Activated T-helper 1 cell treated with anti-CD3 and anti-CD28 coated beads, Interleukin-12 subunit alpha, Interleukin-12 subunit beta, Interleukin-2, Interleukin-4 antibody, amounts not matched to agents 30 ng/mL and 10 ng/mL and 1 ng/mL, durations not matched to agents 14 hours and 24 hours and 36 hours (primary cell): ENCODE measurements at places on chromosomes 12 and 14. TPM values are rescaled to one million over a fixed set of nuclear protein-coding genes. Genes with fewer than 3 reads are reported as not detected.

The FERMT2 gene
- 1.3 and 2.1 TPM in 2 replicates for total RNA-seq

The EPYC gene
- not detected in 2 replicates for total RNA-seq

The RNU6-8 gene
- total RNA-seq: not detected in 2 replicates

The ZFYVE26 gene
- total RNA-seq: 15.2 and 20.0 TPM in 2 replicates

The CAPZA3 gene
- not detected in 2 replicates for total RNA-seq

The KRT2 gene
- not detected in 2 replicates for total RNA-seq

The GPR65 gene
- 8.0 and 8.2 TPM in 2 replicates for total RNA-seq

The JDP2 gene
- total RNA-seq: 1.8 and 2.0 TPM in 2 replicates

The TOGARAM1 gene
- total RNA-seq: 9.3 TPM in 2 replicates

- H3K27ac ChIP-seq: no peak overlapping the region
- no peaks in the 10 kb centered on the region for H3K36me3 ChIP-seq
- no peak for DNase-seq
Measured at GRCh38 chr12:69417741-69418167, 52.4 kb upstream of the FRS2 start.

- no peaks in the 10 kb centered on the region for H3K36me3 ChIP-seq
- no peak overlapping the region for H3K4me3 ChIP-seq
- H3K27ac ChIP-seq: no peak overlapping the region
- H3K27me3 ChIP-seq: no peaks in the 10 kb centered on the region
- no peak for DNase-seq
Measured at GRCh38 chr12:20778969-20779368, 31.5 kb upstream of the SLCO1B3 start.

DNA sequence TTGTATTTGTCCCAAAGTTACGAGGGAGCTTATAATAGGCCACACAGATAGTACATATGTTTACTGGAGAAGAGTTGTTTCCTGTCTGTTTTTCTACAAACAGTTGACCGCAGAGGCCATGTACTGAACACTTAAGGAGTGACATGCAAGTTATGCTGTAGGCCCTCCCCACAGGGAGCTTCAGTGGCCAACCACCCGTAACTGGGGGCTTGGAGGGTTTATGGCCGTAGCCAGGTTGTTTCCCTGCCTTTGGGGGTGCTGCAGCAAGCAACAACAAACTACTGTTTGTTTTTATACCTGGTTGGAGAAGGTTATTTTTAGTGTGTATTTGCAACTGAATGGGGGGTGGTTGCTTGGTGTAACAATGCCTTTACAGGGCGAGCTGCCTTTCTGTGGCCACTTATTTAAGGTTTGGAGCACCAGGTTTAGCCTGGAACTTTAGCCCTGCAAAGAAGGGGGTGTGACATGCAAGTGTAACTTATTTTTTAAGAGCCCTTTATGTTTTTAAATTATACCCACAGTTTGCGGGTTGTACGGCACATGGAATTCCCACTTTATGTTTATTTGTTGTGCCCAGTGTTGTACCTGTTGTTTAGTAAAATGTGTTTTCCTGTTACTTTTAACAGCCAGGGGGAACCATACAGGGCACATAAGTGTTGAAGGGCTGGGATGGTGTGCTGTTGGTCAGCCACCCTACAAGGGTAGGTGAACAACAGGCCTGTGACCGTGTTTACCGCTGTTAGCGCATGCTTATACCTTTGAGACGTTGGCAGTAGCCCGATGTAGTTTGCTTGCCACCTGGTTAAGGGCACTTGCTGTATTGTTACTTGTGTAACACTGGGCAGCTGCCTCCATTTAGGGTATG lies 29.9 kb upstream of the G2E3 start:
- DNase-seq: no peak
- H3K4me3 ChIP-seq: no peak overlapping the region
- H3K4me1 ChIP-seq: no peaks in the 10 kb centered on the region
- no peak overlapping the region for H3K27ac ChIP-seq
- no peaks in the 10 kb centered on the region for H3K27me3 ChIP-seq
- H3K36me3 ChIP-seq: no peaks in the 10 kb centered on the region

DNA sequence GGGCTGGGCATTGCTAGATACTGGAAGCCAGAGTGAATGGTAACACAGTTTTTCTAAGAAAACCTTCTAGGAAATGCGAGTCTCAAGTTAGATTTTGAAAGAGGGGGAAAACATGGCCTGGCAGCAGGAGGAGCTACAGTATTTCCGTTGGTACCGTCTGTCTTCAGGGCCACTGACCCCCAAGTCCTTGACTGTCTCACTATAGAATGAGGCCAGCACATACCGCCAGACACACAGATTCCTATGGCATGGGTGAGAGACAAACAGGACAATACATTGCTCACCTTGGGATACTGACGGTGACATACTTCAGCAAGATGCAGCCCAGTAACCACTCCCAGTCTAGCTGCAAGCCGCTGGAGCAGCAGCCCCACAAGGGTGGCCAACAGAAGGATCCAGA lies 21.7 kb downstream of the SLC11A2 start:
- DNase-seq: no peak
- no peak overlapping the region for H3K27ac ChIP-seq
- peaks cover 32% of the 10 kb centered on the region for H3K36me3 ChIP-seq
- no peak overlapping the region for H3K4me3 ChIP-seq

DNA sequence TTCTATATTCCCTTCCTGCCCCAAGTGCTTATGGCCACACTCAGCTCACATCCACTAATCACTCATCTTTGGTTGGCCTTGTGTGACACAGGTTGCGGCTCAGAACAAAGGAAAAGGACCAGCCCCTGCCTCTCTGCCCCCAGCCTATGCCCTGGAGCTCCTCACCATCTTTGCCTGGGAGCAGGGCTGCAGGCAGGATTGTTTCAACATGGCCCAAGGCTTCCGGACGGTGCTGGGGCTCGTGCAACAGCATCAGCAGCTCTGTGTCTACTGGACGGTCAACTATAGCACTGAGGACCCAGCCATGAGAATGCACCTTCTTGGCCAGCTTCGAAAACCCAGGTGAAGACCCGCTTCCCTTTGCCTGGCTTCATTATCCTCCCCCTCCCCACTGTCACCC lies 15.8 kb upstream of the OAS2 start:
- H3K36me3 ChIP-seq: peaks cover 63% of the 10 kb centered on the region
- H3K4me1 ChIP-seq: peaks cover 35% of the 10 kb centered on the region

DNA sequence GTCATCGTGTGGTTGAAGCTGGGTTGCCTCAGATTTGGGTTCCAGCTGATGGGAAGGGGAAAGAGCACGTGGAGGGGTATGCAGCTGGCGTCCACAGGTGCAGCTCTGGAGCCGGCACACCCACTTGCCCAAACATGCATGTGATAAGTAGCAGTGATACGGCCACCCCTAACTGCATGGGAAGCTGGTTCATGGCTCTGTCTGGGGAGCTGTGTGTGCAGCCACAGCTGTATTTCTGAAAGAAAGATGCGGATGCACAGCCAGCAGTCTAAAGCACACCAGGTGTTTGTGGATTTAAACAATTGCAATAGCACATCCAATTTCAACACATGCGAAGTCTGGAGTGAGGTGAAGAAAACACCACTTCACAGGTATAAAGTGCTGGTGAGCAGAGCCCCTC lies 181.4 kb downstream of the EFCAB11 start:
- H3K36me3 ChIP-seq: no peaks in the 10 kb centered on the region
- no peak overlapping the region for H3K27ac ChIP-seq
- peaks cover 17% of the 10 kb centered on the region for H3K4me1 ChIP-seq
- DNase-seq: no peak

DNA sequence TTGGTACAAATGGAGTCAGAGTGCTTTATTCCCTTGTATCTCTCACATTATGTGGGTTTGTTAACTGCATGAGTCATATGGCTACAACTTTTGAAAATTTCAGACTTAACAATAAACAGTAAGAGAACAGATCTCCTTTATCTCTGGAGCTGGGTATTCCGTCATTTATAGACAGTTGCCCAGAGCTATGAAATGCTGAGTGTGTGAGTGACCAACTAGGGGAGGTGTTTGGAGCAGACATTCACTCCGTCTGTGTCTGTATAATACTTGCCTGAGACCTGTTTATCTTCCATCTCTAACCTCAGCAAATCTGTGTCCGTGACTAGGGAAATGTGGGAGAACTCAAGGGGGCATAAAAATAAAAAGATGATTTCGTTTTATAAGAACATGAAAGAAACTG lies 279.9 kb upstream of the FAR2 start:
- H3K36me3 ChIP-seq: no peaks in the 10 kb centered on the region
- no peak for DNase-seq
- no peak overlapping the region for H3K27ac ChIP-seq
- no peaks in the 10 kb centered on the region for H3K4me1 ChIP-seq
- H3K27me3 ChIP-seq: no peaks in the 10 kb centered on the region

DNA sequence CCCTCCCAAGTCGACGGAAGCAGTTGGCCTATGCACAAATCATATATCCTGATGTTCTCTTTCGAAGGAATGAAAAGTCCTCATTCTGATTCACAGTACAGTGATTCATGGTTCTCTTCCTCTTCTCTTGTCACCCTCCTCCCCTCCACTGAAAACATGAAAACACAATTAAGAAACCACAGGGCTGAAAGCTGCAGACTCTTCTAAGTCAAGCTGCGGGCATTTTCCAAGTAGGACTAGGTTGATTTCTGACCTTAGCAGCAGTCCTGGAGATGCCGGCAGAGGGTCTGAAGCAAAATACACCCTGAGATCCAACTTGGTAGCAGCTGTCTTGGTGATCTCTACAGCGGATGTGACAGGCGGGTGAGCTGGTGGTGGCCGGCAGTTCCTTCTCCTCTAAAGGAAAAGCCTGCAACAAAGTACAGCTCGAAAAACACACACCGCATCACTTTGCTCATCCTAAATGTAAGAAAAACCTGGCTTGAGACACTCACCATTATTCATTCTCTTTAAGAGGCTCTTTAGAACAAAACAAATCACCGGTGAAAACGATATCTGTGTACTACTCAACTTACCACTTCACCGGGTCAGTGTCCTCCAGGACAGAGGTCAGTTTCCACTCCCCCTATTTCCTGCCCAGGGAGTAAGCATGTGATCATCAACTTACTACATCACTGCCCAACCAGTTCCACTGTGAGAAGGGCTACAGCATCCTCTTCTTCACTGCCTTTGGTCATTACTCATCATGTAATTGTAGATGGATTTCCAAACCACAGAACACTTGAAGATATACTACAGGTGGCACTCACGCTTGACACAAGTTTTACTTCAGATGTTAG lies 6.0 kb downstream of the TMCC3 start:
- H3K4me3 ChIP-seq: peak overlapping the region; percentile 63
- H3K36me3 ChIP-seq: peaks cover 2% of the 10 kb centered on the region
- peaks cover 68% of the 10 kb centered on the region for H3K27me3 ChIP-seq
- DNase-seq: no peak

- no peak overlapping the region for H3K4me3 ChIP-seq
- no peaks in the 10 kb centered on the region for H3K27me3 ChIP-seq
- H3K4me1 ChIP-seq: no peaks in the 10 kb centered on the region
- no peak for DNase-seq
- H3K27ac ChIP-seq: no peak overlapping the region
- H3K36me3 ChIP-seq: peaks cover 4% of the 10 kb centered on the region
Measured at GRCh38 chr12:109065154-109065852, 12.9 kb downstream of the USP30 start.

GRCh38 chr14:32559048-32559447 lies 229.9 kb downstream of the AKAP6 start:
- H3K27ac ChIP-seq: no peak overlapping the region
- peaks cover 5% of the 10 kb centered on the region for H3K4me1 ChIP-seq
- H3K4me3 ChIP-seq: no peak overlapping the region
- no peak for DNase-seq
- peaks cover 2% of the 10 kb centered on the region for H3K27me3 ChIP-seq

DNA sequence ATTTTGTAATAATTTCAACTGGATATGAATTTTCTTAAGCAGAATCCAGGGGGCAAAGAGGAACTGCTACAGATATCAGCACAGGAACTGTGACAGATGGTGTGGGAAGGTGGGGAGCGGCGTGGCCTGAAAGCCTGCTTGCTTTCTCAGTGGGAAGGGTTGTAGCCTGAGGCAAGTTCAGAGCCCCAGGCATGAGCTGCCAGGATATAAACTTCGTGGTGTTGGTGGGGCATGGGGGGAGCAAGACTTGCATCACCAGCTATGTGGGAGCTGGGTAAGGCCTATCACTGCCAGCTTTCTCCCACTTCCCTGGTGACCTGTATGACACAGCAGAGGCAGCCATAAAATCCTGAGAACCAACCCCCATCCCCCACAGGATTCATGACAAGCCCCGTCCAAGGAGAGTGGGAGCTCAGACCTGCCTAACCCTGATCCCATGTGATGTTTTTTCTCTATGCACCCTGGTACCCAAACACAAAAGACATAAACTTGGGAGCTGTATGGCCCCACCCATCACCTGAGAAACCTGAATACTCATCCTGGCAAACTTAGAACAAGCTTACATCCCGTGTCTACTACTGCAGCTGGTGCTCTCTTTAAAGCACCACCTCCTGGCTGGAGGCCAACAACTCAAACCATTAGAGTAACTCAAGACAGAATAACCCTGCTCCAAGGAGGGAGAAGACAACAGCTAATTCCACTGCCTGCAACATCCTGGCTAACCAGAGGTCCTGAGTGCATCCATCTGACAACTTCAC lies 16.5 kb downstream of the CLEC1A start:
- no peaks in the 10 kb centered on the region for H3K36me3 ChIP-seq
- DNase-seq: no peak
- no peak overlapping the region for H3K27ac ChIP-seq
- peaks cover 11% of the 10 kb centered on the region for H3K27me3 ChIP-seq

DNA sequence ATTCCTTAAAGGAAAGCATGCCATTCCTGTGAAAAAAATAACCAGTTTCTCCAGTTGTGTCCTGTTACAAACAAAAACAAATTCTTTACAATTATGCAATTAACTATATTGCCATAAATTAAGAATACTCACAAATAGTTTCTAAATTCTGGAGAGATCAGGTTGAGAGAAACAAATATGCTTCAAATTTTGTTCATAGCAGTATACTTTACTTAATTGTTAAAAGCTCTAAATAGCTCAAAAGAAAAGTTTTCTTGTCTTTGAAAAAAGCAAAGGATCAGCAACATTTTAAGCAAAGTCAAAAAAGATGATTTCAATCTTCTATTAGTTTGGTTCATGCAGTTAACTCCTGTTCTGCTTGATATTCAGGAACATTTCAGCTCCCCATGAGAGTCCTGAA lies 109.7 kb downstream of the EML1 start:
- no peak for DNase-seq
- peaks cover 2% of the 10 kb centered on the region for H3K27me3 ChIP-seq
- no peak overlapping the region for H3K27ac ChIP-seq
- no peaks in the 10 kb centered on the region for H3K4me1 ChIP-seq
- no peaks in the 10 kb centered on the region for H3K36me3 ChIP-seq

GRCh38 chr12:24997970-24998582 lies 49.2 kb upstream of the BCAT1 start:
- H3K27ac ChIP-seq: no peak overlapping the region
- H3K36me3 ChIP-seq: no peaks in the 10 kb centered on the region
- DNase-seq: no peak
- H3K27me3 ChIP-seq: peaks cover 15% of the 10 kb centered on the region
